Bronchial epithelial cell (primary cell): ENCODE measurements at places on chromosomes 4 and X. TPM values are rescaled to one million over a fixed set of nuclear protein-coding genes. Genes with fewer than 3 reads are reported as not detected.

Gene MGARP
- total RNA-seq: 0.13 and 0.53 TPM in 2 replicates

DNA sequence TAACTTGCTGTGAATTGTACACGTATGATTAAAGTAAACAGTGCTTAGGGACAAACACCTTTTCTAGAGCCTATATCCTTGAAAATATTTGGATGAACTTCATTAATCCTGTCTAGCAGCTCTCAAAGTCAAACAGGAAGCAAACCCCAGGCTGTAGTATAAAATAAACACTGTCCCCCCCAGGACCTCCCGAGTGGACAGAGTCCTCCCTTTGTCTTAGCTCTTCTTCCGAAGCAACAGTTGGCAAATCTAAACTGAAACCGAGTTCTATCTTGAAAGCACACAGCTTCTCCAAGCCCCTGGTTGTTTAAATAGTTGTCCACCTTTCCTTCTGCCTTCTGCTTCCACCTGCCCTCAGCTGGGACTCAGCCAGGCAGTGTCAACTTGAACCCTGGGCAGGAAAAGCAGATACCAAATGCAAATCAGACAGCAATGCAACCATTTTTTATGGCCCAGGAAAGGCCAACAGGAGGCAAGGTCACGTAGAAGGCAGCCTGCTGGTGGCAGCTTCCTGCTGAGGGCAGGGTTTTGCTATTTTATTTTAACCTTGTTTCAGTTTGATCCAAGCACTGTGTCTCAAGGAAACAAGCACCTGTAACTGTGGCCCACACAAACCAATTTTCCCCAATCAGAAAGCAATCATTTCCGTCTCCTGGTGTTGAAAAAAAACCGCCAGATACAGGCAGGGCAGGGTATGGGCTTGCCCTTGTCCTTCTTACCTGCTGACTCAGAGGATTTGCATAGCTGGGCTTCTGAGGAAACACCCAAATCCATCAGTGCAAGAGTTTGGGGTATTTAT is 110.3 kb upstream of the KIT start:
- peak; percentile 26 for DNase-seq

DNA sequence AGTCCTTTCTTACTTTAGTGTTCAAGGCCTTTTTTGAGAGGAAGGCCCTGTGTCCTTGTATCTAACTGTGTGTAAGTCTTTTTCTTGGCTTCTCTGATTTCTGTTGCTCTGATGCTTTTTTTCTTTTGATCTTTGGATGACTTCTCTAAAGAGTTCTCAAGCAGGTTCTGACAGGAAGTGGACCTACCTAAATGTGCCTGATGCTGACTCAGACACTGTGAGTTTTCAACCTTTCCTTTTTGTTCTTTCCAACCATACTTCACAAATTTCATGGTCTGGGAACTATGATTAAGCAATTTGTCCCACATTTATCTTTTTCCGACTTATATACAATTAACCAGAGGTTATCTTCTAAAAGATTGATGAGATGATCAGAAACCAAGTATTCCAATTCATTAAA is 96.5 kb downstream of the SYTL5 start:
- DNase-seq: peak; percentile 33

- peak; percentile 56 for DNase-seq
Observed at GRCh38 chr4:119536572-119537528, 91.8 kb downstream of the PDE5A start.

- DNase-seq: no peak
Observed at GRCh38 chrX:122790376-122791095, 393.5 kb upstream of the GRIA3 start.

- DNase-seq: no peak
Observed at GRCh38 chrX:154715825-154716224, 35.1 kb downstream of the GAB3 start.

GRCh38 chr4:10809905-10810304 is 125.3 kb upstream of the CLNK start:
- no peak for DNase-seq

Gene USP27X
- 2.1 and 2.2 TPM in 2 replicates for total RNA-seq

DNA sequence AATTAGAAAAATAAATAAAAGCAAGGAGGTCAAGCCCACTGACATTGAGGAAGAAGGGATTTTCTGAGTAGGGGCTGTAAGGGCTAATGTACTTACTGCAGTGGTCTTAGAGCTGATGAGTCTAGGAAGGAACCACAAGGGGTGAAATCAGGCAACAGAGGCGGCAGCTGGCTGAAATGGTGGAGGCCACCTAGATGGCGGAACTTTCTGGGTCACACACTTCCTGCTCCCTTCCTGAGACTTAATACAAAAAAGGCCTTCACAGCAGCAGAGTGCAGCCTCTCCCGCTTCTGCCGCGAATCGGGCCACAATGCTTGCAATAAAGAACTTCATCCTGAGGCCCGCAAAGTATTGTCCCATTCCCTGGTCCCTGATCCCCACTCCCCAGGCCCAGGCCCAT is 15.4 kb downstream of the SNX12 start:
- DNase-seq: no peak

- peak; percentile 45 for DNase-seq
Observed at GRCh38 chrX:118225711-118226428, 109.3 kb upstream of the KLHL13 start.

- peak; percentile 2 for DNase-seq
Observed at GRCh38 chrX:111375747-111376146, 36.2 kb downstream of the DCX start.

DNA sequence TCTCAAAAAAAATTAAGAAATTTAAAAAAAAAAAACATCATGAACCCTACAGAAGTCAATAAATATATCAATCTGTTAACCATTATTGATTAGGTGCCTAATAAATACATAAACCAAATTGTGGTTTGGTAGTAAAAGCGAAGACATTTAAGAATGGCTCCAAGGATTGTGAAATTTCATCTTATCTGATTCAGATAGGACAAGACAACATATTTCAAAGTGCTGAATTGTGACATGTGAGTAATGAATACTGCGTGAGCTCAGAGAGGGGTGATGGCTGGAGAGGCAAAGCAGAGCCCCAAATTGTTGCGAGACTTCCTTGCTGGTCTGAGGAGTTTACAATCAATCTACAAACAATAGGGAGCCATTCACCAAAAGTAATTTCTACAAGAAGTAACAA is 8.2 kb downstream of the AMBN start:
- no peak for DNase-seq

Gene SMIM10L2A
- total RNA-seq: 2.1 and 3.8 TPM in 2 replicates

DNA sequence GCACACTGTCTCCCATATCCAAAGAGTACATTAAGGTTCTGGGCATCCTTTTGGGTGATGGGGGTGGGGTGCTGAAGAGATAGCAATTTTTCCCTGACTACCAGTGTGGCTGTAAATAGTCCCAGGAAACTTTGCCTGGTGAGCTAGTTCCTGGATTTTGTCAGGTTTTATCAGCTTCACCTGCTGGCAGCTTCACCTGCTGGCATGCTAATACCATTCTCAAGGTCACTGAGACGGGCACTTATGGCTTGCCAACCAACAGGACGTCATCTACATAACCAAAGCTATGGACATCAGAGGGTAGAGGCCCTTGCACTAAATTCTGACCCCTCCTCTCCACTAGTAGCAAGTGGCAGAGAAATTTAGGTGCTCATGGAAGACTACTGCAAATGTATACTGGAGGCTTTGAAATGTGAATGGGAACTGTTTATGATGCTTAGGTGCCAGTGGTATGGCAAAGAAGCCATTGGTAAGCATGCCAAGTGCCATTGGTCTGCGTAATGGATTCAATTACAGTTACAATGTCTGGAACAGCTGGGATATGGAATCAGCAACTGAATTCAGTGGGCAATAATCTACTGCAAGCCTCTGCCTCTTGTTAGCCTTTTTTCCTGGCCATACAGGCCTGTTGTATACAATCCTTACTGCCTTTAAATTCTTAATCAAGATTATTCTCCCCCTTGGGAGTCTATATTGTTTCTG is 71.6 kb upstream of the SH3RF1 start:
- no peak for DNase-seq

DNA sequence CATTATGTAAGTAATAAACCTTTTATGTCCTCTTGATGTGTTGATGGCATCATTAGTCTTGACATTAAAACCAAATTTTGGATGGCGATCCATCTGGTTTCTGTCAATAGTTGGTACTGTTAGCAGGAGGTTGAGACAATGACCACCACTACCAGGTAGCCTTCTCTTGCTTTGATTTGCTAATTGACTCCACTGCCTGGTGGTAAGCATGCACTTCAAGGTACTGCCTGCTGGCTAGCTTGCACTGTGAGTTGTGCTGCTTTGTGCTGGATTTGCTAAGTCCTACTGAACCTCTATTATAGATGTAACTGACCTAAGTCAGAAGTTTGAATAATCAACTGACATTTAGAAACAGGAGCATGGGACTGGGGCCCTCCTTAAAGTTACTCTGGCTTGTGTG is 46.3 kb downstream of the ATP1B4 start:
- DNase-seq: no peak

Gene FAM53A
- 0.64 and 0.79 TPM in 2 replicates for total RNA-seq

DNA sequence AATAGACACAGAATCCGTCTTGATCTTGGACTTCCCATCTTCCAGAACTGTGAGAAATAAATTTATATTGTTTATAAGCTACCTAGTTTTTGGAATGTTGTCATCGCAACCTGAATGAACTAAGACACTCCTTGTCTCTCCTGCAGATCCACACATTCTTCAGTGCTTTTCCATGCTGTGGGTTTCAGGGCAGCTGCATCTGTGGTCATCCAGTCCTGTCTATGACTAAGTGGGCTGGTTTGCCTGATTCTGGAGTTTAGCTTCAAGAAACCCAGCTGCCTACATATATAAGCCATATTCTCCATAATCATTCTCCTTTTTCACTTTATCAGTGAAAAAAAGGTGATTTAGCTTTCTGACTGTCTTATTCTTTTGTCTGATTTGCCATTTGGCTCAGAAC is 170.3 kb upstream of the KIT start:
- DNase-seq: no peak

DNA sequence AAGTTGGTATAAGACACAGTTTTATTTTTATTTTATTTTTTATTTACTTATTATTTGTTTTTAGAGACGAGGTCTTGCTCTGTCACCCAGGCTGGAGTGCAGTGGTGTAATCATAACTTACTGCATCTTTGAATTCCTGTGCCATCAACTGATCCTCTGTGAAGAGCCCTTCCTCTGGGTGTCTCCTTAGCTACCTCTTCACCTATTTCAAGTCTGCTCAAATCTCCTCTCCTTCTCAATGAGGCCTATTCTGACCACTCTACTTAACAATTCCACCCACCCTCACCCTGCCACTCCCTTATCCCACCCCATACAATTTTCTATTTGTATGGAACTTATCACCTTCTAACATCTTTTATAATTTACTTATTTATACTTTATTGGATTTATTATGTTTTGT is 183.4 kb downstream of the PPP3CA start:
- DNase-seq: peak; percentile 68

GRCh38 chr4:159460371-159460770 is 357.5 kb downstream of the RAPGEF2 start:
- no peak for DNase-seq

- DNase-seq: no peak
Observed at GRCh38 chr4:81891005-81891996, 419.6 kb upstream of the RASGEF1B start.

DNA sequence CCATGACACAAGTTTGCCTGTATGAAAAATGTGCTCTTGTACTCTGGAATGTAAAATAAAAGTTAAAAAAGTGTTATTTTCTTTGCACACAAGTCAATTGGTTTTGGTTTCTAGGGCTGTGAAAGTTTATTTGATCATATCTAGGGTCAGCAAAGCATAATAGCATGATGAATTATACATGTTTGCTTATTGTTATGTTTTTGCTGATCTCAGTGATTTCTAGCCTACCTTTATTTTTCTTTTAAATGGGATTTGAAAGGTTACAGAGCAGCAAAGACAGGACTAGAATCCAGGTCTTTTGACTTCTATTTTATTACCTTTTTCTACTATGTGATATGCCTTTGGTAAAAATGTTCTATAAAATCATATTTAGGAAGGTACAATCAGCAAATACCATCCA is 481.0 kb downstream of the PRR32 start:
- DNase-seq: no peak

GRCh38 chr4:4344915-4345527 is 41.9 kb upstream of the NSG1 start:
- DNase-seq: no peak

DNA sequence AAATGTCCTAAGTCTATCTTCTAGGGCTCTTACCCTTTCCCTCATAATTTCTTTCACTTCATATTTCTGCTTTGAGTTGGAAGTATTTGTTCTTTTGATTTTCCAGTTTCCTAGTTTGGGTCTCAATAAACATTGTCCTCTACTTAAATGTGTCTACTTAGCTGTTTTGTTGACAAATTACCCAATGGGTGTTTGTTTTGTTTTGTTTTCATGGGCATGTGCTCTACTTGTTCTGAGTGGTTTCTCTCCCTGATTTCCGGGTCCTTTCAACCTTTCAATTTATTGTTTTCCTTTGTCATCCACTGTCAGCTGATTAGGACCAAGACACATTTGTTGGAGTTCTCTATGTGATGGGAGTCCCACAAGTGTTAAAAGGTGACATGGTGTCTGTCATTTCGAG is 1181.4 kb downstream of the RPA4 start:
- no peak for DNase-seq

DNA sequence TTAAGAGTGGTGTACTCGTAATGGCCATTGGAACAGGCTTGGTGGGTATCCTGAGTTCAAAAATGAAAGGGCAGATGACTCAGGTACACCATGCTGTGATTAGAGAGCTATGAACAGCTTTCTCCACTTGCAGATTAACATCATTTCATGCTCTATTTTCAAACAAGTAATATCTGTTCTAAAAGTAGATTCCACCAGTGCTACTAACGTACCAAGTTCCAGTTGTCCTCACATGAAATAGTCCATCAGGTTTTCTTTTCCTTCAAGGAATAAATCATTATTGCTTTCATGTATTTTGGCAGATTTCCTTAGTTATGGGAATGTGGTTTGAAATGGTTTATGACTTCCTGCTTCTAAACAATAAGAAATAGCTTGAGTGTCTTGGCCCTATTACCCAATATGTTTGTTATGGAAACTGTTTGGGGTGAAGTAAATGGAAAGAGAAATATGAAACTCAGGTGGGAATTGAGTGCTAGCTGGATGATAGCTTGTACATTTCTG is 49.9 kb downstream of the PCDH7 start:
- DNase-seq: peak; percentile 86

DNA sequence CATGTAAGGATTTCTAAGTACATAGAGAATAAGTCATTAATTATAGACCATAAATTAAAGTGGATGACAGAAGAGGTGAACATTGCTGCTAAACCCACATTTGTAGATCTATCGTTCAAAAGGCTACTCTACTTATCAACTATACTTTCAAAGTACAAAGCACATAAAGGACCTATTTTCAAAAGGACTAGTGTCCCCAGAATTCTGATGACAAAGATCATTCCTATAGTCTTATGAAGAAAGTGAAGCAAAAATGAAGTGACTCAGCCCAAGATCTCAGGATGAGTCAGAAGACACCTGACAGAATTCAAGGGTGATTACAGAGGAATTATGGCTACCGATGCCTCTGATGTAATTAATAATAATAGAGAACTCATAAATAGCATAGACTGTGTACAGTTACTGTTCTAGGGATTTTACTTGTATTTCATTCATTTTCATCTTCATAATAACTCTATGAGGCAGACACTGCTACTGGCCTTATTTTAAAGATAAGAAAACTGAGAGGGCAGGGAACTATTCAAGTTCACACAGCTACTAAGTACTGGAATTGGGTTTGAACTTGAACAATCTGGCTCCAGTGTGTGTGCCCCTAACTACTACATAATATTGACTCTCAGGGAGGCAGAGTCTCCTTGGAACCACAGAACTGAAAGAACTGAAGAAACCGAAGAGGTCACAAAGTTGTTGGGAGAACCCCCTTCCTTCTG is 17.1 kb downstream of the USP46 start:
- DNase-seq: peak; percentile 93
